ENCODE measurements at places on chromosomes 6 and 20.

DNA sequence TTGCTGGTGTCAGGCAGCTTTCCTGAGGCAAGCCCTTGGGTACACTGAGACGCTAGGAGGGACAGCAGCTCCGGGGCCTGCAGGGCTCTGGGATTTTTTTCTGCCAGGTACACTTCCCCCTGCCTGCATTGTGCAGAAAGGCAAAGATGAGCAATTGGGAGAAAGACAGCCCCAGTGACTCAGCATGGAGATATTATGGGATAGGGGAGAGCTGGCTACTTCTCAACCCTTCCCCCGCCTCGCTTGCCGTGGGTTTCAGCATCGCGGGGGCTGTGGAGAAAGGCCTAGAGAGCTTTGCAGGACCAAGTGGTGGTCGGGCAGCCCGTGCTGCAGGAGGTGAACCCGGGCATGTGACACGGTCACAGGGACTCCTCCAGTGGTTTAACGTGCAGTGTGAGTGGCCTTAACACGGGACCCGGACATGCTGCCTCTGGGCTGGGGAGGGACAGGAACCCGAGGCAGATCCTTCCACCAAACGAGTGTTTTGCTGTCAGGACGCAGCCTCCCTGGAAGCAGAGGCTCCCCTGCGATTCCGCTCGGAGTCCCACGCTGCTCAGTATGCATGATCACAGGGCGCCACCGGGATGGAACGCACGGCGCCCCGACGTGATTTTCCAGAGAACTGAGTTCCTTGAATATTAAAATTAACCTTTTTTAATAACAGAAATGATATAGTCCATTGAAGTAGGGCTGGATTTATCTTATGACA lies 139.9 kb downstream of the CDH4 start:
- no peak for DNase-seq

DNA sequence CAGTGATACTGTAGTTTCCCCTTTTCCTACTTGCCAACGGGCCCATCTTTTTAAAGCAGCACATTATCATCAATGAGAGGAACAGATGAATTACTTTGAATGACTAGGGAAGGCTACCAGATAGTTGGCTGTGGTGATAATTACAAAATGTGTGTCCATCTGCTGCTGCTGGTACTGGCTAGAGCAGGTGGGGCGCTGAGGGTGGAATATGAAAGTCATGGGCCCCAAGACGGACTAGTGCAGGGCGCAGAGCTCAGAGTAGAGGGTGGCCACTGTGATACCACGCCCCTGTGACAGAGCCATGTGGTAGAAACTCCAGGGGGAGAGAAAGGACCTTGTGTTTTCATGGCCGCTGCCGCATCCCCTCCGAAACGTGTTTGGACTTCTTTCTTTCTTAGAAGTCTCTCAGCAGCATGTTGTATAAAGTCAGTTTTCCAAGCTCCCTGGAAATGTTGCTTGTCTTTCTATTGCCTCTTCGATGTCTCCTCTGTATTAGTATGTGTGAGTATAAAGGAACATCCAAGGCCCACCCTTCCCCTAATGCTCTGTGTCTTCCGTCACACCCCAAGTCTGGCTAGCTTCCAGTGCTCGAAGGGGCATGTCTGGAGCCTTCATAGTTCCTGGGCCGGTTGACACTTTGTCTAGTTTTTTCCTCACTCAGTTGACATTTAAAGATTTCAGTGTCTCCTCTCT lies 88.1 kb downstream of the PPP1R14C start:
- DNase-seq, result no peak

DNA sequence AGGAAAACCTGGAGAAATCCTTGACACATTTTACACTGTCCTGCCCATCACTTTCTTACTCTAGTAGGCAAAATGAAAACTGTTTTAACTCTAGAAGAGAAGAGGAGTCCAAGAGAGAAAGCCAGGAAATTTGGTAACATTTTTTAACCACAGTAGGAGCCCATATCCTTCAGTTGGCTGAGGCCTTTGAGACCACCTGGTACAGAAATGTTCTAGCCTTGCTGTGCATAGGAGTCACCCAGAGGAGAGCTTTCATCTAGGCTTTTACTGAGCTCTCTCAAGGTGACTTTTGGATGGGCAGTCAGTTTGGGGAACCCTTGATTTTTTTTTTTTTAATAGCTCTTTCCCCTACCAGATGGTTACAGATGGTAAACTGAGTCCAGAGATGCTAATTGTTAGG lies 25.0 kb downstream of the LRRN4 start:
- DNase-seq, result no peak

DNA sequence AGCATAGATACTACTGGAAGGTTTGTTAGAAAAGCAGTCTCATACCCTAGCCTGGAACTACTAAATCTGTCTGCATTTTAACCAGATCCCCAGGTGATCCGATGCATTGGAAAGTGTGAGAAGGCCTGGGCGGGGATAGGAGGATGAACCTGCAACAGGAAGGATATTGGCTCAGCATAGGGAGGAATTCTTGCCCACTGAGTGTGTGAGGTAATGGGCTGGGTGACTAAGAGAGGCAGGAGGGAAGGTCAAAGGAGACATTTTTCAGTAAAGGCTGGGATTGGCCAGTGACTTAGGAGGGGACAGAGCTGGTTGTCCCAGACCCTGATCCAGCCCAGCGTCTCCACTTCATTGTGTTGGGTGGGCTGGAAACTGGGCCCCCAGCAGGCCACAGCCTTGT lies 191.0 kb upstream of the LRFN2 start:
- DNase-seq, result no peak

- DNase-seq, result no peak
These were observed 36.4 kb upstream of the RNF144B start for GRCh38 chr6:18350712-18351111.

DNA sequence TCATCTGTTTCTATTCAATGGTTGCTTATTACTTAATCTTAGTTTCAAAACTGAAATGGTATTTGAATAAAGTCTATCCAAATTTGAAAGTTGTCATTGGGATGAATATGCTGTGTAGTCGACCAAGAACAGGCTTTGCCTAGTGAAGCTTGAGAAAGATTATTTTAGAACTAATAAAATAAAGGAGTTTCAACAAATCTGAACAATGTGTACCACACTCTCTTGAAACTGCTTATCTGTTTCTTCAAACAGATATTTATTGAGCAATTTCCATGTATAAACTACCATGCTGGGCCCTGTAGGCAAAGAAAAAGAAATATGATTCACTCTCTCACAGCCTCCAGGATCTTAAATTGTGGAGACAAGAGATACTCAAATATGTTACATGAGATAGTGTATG lies 174.4 kb downstream of the OGFRL1 start:
- DNase-seq, result no peak

GRCh38 chr6:139551376-139551775 lies 176.9 kb upstream of the CITED2 start:
- DNase-seq, result no peak

- no peak for DNase-seq
These were observed 2.6 kb downstream of the SYS1 start for GRCh38 chr20:45365444-45365970.

DNA sequence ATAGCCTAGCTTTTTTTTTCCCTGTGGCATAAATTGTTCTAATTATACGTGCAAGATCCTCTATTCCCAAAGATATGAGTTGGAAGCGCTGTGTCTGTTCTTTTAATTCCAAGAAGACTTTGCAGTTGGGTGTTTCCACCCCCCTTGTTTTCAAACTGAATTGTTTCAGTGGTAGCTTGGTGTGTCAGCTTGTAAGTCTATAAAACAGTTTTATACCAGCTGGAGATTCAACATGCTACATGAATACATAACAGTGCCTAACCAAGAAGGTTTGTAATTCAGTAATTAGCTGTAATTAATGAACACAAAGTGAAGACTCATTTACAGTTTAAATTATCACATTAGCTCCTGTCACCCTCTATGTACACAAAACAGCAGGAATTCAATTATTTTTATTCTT lies 154.0 kb downstream of the ZNF217 start:
- no peak for DNase-seq

DNA sequence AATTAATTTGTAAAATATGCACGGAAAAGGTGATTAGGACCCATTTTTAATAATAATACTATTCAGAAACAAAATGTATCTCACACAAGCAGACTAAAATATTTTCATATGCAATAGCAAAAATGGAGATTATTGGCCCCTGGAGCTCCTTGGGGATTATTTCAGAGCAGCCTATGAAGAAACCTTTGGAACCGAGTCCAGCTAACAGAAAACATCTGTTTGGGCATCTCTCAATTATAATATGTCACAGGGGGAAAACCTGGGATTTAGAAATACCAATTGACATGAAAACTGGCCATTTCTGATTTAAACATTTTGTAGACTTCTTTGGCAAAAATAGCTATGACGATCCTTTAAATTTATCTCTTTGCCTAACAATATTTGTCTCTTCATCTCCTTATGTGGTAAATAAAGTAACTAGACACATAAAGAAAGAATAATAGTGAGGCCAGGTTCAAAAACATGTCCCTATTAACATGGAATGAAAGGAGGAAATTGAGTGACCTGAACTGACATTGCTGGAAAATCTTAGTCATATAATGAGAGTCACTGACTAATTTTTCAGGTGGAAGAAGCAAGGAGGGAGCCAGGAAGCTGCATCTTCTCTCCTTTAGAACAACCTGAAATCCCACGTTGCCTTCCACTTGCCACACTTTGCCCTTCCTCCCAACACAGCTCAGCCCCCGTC lies 199.0 kb downstream of the SOD2 start:
- DNase-seq, result no peak

GRCh38 chr6:835476-836160 lies 142.7 kb upstream of the EXOC2 start:
- DNase-seq, result no peak

GRCh38 chr20:32626859-32627636 lies 41.9 kb upstream of the NOL4L start:
- peak; percentile 61 for DNase-seq

DNA sequence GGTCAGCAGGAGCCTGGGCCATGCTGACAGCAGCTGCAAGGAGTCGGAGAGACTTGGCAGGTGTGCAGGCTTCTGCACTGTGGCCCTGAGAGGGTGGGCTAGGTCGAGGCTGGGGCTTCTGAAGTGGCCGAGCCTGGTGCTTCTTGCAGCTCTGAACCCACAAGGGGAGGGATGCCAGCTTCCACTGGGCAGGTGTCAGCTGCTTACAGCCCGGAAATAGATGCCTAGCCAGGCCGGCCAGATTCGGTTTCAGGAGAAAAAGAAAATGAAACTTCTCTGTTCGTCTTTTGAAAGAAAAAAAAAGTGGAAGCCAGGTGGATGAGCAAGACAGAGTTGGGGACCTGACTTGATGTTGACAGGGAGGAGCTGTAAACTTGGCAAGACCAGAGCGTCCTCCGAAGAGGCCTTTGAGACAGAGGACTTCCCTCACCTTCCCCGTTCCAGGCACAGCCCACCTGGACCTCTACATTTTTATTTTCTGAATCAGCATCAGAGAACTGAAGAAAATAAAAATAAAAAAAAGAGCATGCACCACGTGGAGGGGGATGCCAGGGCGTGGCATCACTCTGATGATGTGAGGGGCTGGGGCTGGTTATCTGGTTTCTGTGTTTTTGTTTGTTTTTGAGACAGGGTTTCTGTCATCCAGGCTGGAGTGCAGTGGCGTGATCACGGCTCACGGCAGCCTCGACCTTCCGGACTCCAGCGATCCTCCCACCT lies at the start of gene ZBP1:
TSS of gene ZBP1 (minus strand) at position 153 of the 717 bp plus-strand sequence. CDS start at position 22, 131 bp downstream.
- DNase-seq, result peak; percentile 65

- peak; percentile 63 for DNase-seq
These were observed 728.3 kb downstream of the MAFB start for GRCh38 chr20:39960522-39961428.

- DNase-seq, result no peak
These were observed 36.2 kb downstream of the FYN start for GRCh38 chr6:111837007-111837406.

GRCh38 chr20:23647346-23647745 lies 9.6 kb upstream of the CST3 start:
- DNase-seq, result no peak

- DNase-seq, result no peak
These were observed 40.2 kb upstream of the PROKR2 start for GRCh38 chr20:5356941-5357340.

GRCh38 chr6:41643899-41644269 lies 5.6 kb downstream of the MDFI start:
- no peak for DNase-seq

Data from stomach (tissue), 19 donors.